Hepatic stellate cell (primary cell): ENCODE measurements at places on chromosomes 3 and 15.
A peak's percentile ranks its signal among the peaks of the same experiment; 100 is the strongest.

- no peak for DNase-seq
Measured at GRCh38 chr3:189344996-189345395, 173.2 kb downstream of the TPRG1 start.

- no peak for DNase-seq
Measured at GRCh38 chr3:143278721-143279120, 159.2 kb downstream of the CHST2 start.

GRCh38 chr3:64575211-64575844, 112.5 kb downstream of the ADAMTS9 start:
- DNase-seq = peak; percentile 8

DNA sequence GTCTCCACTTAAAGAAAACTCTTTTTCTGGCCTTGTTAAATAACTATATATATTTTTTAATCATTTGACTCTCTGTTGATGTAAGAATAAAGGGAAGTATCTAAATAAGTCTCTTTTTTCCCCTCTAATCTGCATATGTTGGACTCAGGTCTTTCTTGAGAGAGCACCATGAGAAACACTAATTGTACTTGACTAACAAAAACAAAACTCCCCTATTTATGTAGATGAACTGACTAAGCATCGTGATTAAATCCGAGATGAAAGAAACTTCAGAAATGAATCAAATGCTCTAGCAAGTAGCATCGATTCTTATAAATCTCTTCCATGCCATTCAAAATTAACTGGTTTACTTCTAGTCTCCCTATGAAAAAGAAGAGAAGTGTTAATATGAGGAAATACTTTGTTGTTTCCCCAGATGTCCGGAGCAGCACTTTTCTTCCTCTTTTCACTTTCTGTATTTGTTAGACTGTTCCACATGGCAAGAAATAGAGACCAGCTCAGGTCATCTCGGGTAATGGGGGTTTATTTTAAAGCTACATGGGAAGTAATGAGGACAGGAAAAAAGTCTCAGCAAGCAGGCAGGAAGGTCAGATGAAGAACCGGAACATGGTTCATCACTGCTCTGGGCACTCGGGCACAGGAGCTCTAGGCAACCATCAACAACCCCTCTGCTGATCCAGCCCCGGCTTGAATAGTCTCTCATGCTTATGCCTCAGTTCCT, 288.3 kb downstream of the CNTN6 start:
- DNase-seq = no peak

GRCh38 chr3:94076055-94076454, 13.2 kb downstream of the NSUN3 start:
- DNase-seq = no peak

GRCh38 chr15:97791824-97792792, 168.4 kb upstream of the ARRDC4 start:
- no peak for DNase-seq

DNA sequence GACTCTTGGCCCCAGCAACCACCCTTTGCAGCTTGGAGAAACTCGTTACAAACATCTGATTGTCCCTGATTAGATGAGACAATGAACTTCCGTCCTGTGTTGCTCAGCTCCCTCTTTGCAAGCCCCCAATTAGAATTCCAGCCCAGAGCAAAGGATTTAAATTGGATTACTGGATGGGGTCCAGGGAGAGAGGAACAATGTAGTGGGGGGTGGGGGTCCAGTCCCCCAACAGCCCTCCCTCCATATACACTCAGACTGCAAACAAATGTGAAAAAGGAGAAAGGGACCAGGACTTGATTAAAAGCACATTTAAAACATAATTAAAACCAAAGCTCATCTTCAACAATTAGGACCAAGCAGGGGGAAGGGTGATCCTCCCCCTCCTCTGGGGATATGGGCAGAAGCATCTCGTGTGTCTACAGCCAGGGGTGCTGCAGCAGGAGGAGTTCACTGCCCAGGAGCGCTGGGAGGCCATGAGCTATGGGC, 71.7 kb upstream of the TMEM115 start:
- no peak for DNase-seq

- DNase-seq = no peak
Measured at GRCh38 chr3:144275005-144275404, 303.4 kb downstream of the DIPK2A start.

DNA sequence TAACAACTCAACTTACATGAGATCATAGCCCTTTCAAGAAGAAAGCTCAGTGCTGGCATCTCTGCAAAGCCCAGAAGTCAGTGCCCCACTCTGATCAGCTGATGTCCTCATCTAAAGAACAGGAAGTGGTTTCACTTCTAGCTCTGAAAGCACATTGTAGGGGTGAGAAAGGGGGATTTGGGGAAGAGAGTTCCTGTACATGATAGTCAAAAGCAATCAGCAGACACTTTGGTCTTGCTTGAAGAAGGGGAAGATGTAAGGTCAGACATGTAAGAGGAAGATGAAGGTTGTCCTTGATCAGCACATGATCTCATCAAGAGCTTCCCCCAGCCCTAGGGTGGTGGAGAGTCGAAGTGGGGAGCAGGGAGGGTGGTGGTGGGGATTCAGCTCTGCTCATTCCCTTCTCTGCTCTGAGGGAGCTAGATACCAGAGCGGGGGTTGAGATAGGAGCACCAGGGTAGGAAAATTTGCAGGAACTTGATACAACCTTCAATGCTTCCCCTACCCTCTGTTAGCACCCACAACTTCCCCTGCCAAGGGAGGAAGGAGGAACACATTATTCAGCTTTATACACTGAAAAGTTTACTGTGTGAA, 76.4 kb upstream of the ETV5 start:
- DNase-seq = no peak

- no peak for DNase-seq
Measured at GRCh38 chr3:194281306-194281705, 69.8 kb downstream of the CPN2 start.

- DNase-seq = no peak
Measured at GRCh38 chr3:153319705-153320554, 157.9 kb downstream of the RAP2B start.

- DNase-seq = no peak
Measured at GRCh38 chr3:10962481-10963036, 30.0 kb upstream of the SLC6A1 start.

DNA sequence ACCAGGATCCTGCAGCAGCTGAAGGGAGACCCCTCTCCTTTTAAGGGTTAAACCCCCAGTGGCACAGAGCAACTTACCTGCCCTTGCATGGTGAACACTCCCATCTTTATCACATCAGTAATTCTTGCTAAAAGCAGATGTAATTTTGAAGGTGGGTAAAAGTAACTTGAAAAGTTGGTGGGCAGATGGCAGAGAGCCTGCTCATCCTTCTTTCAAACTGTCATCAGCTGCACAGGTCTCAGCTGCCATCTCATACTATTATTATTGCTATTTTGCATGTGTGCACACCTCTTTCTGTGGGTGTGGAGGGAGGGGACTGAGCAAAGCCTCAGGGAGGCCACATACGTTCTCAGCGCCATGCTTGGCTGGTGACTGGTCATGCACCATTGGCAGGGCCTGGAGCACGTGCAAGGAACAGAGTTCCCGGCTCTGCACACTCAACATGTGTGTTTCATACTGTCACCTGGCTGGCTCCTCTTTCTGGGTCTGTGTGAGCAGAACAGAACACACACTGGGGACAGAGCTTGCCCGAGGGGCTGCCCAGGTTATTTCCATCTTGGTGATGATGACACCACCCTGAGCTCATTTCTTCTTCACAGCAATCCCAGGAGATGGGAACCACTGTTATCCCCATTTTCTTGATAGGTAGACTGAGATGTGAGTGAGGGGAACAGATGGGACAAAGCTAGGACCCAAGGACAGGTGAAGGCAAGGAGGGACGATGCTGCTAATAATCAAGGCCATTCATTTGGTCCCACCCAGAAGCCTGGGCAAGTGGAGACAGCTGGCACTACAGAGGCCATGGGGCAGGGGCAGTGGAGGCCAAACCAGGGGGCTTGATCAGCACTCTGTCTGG, 95.8 kb upstream of the KLF13 start:
- DNase-seq = no peak
